ENCODE measurements at places on chromosomes 5 and 9. TPM values are rescaled to one million over a fixed set of nuclear protein-coding genes. Genes with fewer than 3 reads are reported as not detected.

GRCh38 chr5:166091931-166092330 lies 2199.5 kb upstream of the WWC1 start:
- no peak for DNase-seq

- no peak for DNase-seq
These were observed 179.0 kb upstream of the ADRA1B start for GRCh38 chr5:159737263-159737662.

Gene SHC3
- 0.83 TPM for total RNA-seq

Gene PCDHA1
- total RNA-seq, result 0.69 TPM

DNA sequence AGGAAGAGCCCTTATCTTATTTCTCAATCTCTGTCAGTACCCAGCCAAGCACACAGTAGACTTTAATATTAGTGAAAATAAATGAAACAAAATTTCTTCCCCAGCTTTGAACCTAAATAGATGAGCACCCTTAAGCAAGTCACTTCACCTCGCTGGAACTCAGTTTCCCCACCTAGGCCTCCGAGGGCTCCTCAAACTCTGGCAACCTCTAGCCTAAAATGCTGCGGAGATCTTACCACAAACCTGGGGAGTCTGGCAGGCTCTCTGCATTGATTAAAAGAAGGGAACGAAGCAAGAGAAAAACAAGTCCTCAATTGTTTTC lies 326 bp downstream of the RIGI start:
- no peak for DNase-seq

Gene CMYA5
- 0.74 TPM for total RNA-seq

- no peak for DNase-seq
These were observed 281.9 kb downstream of the DNAH5 start for GRCh38 chr5:13662626-13663025.

- no peak for DNase-seq
These were observed 260.2 kb upstream of the NR4A3 start for GRCh38 chr9:99561509-99561917.

Gene SLCO6A1
- total RNA-seq, result 1.6 TPM

All from glutamatergic neuron (in vitro differentiated cells).